Common myeloid progenitor, CD34-positive (primary cell): ENCODE measurements at places on chromosomes 2 and 18.

- DNase-seq: no peak
Measured at GRCh38 chr2:10193851-10194820, 71.6 kb downstream of the RRM2 start.

DNA sequence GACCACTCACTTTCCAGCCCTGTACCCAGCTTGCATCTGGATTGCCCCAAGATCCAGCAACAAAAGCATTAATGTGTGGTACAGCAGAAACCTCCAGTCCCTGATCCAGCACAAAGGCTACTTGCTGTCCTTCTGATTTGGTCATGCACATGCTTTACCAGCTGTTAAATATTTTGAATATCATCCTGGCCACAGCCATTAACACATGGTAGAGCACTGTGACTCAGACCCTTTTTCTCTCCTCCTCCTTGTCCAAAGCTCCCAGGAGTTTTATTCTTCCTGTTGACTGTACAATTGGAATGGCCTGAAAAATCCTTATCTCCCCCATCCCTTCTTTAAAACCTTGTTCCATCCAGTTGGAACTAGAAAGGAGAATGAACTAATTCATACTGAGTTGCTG lies 419.7 kb upstream of the TNP1 start:
- DNase-seq: no peak

DNA sequence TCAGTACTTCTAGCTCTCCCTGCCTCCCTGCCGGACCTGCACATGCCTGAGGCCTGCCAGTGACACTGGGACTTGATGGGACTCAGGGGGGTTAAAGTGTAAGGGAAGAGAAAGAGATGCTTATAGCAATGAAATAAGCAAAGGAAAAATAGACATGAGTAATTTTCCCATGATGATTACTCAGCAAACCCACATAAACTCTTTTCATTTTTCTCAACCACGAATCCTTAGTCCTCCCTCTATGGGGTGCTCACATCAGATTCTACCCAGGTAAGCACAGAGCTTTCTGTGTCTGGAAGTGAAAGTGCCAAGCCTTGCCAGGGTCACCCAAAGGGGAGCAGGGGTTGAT lies 44.8 kb upstream of the ANKRD62 start:
- no peak for DNase-seq

GRCh38 chr18:22132258-22132657 lies 37.1 kb upstream of the GATA6 start:
- no peak for DNase-seq

- DNase-seq: peak; percentile 83
Measured at GRCh38 chr2:166803373-166804000, 84.8 kb upstream of the XIRP2 start.

DNA sequence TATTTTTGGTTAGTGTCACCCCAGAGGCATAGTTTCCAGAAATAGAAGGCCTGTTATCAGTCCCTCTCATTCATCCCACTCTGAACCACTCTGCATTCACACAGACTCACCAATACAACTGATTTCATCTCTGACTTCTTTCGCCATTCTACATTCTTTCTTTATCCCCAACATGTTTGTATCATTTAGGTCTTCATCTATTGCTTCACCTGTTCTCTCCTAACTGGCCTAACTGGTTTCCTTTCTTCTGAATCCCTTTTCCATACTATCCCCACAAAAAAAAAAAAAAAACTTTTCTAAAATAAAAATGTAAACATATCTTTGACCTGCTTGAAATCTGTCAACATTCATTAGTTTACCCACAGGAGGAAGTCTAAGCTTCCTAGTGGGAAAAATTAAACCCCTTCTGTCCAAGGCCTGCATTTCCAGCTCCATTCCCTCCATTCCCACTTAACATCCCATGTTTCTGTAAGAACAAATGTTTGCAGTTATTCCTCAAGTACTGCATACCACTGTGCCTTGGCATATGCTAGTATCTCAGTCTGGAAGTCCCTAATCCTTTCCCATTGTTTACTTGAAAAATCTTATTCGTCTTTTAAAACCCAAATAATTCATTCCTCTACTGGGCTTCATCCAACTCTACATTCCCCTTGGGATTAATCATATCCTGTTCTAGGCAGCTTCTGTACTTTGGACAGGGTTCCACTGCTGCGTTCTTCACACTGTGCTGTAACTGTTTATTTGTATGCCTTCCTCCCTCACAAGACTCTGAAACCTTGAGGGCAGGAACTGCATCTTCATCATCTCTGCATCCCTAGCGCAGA lies 68.5 kb downstream of the FIGN start:
- DNase-seq: no peak

DNA sequence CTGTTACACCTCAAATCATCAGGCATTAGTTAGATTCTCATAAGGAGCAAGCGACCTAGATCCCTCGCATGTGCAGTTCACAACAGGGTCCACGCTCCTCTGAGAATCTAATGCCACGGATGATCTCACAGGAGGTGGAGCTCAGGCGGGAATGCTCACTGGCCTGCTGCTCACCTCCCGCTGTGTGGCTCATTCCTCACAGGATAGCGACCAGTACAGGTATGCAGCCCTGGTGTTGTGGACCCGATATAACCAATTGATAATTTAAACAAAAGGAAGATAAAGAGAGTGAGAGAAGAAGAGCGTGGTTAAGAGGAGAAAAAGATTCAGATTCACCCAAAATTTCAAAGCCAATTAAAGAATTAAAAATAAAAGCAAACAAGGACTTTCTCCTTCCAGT lies 20.8 kb downstream of the TLK1 start:
- no peak for DNase-seq

- no peak for DNase-seq
Measured at GRCh38 chr2:30756971-30757370, 50.3 kb downstream of the CAPN13 start.

DNA sequence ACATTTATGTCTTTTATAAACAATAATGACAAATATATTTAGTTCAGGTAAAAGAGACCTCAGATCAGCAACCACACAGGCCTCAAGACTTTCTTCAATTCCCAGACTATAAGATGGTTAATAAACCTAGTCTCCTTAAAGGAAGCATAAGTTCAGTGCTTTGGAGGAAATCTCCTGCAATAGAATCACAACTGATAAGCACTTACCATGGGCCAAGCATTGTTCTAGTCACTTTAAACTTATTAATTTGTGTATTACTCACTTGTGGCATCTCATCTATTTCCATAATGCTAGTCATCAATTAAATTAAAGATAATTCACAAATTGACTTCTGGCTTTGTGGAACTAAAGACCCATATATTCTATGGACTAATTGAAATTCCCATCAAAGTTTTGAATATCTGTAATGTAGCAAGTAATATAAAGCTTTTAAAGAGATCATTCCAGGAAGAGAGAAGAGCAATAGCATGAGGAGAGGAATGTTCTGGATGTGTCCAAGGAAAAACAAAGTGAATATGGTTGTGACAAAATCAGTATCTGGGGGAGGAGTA lies 42.2 kb downstream of the COL3A1 start:
- no peak for DNase-seq

DNA sequence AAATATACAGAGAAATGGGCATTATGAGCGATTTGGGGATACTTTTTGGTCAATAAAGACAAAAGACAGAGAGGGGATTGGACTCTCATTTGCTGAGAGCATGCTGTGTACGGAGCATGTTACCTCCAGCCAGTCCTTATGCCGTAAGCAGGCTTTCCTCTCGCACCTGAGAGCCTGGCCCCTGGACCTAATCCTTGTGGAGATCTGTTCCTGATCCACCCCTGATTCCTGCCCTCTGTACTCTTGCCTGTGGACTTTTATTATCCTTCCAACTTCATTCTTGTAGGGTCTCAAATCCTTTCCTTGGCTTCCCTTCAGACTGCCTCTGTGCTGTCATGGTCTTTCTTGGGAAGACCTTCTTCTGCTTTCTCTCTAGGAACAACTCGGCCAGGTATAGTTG lies 803.1 kb upstream of the RAB6C start:
- DNase-seq: no peak

GRCh38 chr18:72726201-72726600 lies 141.6 kb downstream of the NETO1 start:
- no peak for DNase-seq

GRCh38 chr2:136362676-136363390 lies 244.9 kb upstream of the CXCR4 start:
- DNase-seq: no peak

DNA sequence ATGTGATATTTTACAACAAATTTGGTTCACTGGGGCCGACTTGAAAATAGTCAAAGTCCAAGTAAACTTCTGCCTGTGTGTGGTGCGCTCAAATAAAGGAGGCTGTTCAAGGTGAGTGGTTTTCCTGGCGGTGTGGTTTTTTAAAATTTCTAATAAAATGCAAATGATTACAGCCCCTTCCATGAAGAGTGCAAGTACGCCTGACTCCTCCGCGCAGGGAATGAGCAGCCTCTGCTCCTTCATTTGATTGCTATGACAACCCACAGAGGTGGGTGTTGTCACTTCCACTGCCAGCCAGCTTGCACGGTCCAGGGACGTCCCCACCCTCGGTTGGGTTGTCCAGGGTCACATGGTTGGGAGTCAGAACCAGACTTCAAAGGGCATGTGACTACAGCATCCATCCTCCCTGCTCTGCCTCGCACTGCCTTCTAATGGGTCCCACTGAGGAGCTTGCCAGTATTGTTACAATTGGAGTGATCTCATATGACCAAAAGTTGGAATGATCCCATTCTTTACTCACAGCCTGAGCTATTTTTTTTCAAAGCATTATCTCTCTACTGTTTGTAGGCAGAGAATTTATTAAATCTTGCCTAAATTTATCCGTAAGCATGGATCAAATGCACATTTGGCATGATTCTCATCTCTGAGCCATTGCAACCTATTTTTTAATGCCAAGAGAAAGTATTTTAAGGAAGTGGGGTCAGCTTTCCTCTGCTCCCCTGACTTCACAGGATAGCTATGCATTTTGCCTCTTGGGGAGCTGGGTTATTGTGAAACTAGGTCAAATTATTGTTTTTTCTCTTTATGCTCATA lies 121.3 kb downstream of the AGAP1 start:
- no peak for DNase-seq

DNA sequence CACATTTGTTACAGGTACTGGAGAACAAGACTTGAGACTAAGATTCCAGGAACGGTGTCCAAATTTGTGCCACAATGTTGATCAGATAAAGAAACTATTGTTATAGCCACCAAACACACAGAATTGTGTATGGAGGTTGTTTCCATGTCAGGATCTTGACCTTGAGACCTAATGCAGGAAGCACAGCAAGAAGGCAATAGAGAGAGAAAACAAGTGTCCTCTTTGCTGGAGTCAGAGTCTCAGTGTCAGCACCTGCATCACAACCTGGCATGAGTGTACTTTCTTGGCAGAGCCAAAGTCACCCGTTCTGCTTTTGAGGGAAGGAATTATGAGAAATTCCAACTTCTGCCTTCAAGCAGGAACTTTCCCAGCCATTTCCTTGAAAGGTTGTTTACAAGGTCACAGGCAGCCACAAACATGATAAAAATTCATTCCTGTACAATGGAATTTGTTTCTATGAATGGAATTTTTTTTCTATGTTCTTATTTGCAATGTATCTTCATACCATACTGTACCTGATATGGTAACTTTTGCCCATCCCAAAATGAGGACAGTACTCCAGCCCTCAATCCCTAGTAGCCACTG lies 118.4 kb downstream of the PKP4 start:
- no peak for DNase-seq

DNA sequence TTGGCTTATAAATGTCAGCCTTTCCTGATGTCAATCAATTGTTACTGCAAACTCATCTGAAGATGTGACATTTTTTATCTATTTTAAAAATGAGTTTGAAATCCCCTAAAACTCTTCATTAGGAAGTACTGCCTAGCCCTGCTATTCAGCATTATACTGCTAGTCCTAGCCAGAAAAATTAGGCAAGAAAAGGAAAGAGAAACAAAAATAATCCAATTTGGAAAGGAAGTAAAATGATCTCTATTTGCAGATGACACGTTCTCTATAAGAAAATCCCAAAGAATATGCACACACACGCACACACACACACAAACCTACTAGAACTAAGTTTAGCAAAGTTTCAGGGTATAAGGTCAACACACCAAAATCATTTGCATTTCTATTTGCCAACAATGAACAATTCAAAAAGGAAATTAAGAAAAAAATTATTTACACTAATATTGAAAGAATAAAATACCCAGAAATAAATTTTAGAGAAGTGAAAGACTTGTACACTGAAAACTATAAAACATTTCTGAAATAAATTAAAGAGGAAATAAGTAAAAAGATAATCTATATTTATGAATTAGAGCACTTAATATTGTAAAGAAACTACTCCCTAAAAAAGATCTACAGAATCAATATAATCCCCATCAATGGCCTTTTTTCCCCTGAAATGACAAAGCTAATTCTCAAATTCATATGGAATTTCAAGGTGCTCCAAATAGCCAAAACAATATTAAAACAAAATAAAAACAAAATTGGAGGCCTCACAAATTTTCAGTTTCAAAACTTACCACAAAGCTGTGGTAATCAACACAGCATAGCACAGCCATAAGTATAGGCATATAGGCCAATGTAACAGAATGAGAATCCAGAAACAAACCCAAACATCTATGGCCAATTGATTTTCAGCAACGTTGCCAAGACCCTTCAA lies 433.7 kb upstream of the TRIB2 start:
- no peak for DNase-seq

DNA sequence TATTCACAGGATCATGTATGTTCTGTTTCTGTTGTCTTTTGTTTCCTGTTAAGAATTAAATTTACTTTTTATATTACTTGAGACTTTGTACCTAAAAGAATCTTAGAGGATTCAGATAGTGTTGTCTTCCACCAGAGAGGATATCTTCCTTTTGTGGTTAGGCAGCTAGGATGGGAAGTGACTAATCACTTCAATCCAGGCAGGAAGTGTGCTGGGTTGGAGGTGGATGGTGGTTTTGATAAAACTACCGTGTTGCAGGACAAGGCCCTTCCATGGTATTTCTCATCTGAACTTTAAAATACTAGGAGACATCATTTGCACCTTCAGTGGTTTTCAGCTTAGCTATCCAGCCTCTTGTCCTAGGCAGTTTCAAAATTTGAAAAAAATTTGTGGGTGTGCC lies 728.6 kb upstream of the CDH2 start:
- peak; percentile 69 for DNase-seq

DNA sequence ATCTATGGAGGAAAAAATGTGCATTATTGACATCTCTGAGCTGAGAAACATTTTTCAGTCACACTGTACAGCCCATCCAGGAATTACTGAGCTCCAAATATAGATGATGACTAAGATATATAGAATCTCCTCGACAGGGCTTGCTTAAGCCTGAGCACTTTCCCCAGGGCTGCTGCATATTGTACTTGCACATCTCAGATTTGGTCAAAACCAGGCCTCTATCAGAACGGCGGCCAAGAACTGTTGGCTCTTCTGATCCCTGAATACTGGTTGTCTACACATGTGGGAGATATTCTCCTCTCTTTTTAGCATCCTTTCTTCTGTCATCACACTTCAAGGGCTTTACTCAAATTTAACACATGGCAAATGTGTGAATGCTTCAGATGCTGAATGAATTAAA lies 201.5 kb upstream of the SLC35G4 start:
- no peak for DNase-seq
